ENCODE measurements at places on chromosomes 4 and X.

DNA sequence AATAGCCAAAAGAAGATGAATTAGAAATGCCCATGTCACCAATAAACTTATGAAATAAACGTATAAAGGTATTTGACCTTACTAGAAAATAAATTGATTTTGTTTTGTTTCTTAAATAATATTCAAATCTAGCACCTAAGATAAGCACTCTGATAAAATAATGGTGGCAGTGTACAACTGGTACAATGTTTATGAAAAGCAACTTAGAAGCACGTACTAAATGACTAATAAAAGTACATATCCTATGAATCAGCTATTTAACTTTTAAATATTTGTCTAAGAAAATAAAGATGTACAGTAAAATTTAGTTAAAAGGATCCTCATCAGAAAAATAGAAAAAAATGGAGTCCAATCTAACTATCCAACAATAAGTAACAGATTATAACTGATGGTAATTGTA is 6.7 kb downstream of the MANBA start:
- no peak for DNase-seq

GRCh38 chr4:150234246-150234645 is 156.0 kb downstream of the DCLK2 start:
- no peak for DNase-seq

GRCh38 chrX:37349221-37350033 is at the start of gene PRRG1:
Gene PRRG1 (plus strand): TSS chrX:37349364. CDS start chrX:37406250, 56,886 bp downstream.
- DNase-seq = no peak

DNA sequence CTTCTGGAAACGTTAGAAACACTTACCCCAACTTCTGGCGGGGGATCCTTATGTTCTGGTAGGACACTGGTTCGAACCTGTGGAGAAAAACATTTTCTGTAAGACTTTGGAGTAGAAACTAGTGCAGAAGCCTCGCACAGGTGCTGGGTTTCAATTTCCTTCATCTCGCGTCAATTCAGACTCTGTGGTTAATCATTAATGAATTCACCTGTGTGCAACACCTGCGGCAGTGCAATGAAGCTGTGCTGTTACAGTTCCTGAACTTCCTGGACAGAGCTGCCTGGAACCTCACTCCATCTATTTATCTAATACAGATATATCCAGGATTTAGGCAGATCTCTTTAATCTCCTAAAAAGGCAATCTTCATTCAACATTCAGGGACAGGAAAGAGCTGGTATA is 531.4 kb downstream of the INPP4B start:
- DNase-seq = no peak

- DNase-seq = no peak
Measured at GRCh38 chr4:83546786-83547185, 10.9 kb downstream of the GPAT3 start.

DNA sequence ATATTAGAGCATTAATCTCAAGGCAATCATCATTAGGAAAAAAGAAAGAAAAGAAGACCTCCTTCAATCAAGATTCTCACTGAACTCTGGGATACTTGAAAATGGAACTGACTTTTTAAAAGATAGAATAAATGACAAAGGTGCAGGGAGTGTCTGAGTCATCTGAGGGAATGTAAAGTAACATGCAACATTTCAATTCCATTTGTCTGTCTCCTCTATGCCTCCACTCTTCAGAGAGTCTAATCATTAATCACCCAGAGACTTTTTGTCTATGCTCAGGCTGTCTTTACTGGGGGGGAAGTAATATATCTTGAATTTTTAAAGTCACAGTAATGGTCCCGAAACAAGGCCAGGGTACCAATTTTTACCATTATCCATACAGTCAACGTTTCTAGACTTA is 55.0 kb upstream of the PACRGL start:
- DNase-seq = no peak

DNA sequence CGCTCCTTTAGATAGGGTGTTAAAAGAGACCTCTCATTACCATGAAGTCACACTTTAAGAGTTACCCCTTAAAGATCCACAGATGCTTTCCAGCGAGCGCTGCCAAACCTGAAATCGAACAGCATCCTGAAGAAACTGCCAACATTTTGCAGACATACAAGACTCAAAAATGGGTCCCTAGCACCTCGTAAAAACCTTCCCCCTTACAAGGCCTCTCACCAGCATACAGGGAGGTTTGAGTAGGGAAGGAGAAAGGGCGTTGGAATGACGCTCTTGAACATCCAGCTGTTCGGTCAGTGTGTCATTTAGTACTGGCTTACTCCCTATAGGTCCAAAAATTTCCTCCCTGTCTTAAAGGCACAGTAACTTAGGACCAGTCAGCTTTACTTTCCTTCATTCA is 45.3 kb upstream of the PGRMC1 start:
- no peak for DNase-seq

DNA sequence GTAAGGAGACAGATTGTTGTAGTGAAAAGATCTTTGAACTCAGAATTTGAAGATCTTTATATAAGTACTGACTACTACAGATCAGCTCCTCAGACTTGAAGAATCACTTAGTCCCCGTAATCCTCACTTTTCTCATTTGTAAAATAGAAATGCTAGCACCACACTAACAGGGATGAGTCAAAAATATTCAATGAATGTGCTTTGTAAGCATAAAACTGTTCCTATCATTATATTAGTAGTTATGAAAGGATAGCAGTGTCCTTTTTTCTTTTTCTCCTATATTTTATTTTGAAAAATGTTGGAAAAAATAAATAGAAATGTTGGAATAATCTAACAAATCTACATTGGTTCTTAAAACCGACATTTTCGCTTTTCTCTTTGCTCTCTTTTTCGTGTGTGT is 25.4 kb downstream of the NFKB1 start:
- DNase-seq = no peak

GRCh38 chr4:140044337-140044902 is 109.6 kb downstream of the MAML3 start:
- DNase-seq = no peak

All from vagina (tissue), 2 donors.